ENCODE measurements at places on chromosomes 6 and 20. TPM values are rescaled to one million over a fixed set of nuclear protein-coding genes. Genes with fewer than 3 reads are reported as not detected.

- peak; percentile 57 for DNase-seq
These were observed 8.5 kb upstream of the BEND6 start for GRCh38 chr6:56946368-56946767.

DNA sequence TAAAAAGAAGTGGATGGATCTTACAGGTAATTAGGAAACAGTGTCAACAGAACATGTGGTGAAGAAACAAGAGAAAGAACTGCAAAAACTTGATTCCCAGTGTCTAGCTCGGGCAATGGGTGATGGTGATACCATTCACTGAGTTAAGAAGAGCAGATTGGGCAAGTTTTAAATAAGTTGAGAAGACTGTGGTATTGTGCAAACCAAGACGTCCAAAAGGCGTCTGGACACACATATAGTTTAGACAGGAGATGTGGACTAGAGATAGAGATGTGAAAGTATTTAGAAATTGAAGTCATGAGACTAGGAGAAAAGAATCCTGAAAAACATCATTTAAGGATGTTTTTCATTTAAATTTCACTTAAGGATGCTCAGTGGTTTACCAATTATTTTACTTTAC lies 53.9 kb downstream of the CDK19 start:
- DNase-seq: no peak

GRCh38 chr6:3337521-3338350 lies 79.0 kb downstream of the PSMG4 start:
- DNase-seq: peak; percentile 42

DNA sequence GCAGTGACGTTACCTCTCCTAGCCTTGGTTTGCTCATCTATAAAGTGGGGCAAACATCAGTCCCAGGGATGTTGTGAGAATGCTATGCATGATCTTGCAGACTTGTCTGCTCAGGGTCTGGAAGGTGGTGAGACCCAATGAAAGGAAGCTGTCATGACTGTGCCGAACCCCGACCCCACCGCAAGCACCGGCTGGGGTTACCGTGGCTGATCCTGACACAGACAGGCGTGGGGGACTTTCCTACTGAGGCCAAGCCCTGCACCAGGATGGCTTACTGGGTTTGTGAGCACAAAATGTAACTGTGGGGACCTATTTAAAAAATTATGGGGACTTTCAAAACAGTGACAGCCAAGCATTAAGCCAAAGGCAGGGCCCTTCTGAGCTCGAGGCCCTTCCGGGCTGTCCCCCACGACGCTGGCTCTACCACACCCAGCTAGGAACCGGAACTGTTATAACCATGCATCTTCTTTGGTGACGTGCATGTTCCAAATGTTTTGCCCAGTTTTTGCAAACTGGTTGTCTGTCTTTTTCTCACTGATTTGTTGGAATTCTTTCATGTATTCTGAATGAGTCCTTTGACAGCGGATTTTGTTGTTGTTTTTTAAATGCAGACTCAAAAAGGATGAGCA lies 76.6 kb upstream of the PMEPA1 start:
- DNase-seq: no peak

GRCh38 chr6:96391776-96392360 lies 129.7 kb upstream of the UFL1 start:
- peak; percentile 7 for DNase-seq

DNA sequence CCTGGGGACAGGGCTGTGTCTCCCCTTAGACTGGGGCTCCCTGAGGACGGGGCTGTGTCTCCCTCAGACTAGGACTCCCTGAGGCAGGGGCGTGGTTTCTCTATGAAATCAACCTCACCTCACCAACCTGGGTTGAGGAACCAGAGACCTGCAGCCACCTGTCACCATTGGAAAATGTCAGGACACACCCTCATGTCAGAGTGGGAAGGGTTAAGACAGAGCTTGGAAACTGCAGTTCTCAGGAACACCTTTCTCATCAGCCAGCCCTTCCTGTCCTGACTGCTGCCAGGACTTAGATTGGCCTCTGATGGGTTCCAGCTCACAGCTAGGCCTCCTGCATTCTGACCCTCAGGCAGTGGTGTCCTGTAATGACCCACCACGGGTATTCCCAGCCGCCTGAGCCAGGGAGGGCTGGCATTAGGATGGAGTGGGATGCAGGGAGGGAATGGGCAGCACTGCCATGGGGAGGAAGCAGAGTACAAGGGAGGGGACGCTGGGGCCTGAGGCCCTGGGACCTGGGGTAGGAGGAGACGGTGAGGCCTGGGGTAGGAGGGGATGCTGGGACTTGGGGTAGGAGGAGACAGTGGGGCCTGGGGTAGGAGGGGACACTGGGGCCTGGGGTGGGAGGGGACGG lies 76.3 kb downstream of the MRPL14 start:
- no peak for DNase-seq

- no peak for DNase-seq
These were observed 43.2 kb downstream of the KHDC1L start for GRCh38 chr6:73182021-73182607.

- DNase-seq: no peak
These were observed 68.6 kb upstream of the FOXA2 start for GRCh38 chr20:22652681-22653588.

DNA sequence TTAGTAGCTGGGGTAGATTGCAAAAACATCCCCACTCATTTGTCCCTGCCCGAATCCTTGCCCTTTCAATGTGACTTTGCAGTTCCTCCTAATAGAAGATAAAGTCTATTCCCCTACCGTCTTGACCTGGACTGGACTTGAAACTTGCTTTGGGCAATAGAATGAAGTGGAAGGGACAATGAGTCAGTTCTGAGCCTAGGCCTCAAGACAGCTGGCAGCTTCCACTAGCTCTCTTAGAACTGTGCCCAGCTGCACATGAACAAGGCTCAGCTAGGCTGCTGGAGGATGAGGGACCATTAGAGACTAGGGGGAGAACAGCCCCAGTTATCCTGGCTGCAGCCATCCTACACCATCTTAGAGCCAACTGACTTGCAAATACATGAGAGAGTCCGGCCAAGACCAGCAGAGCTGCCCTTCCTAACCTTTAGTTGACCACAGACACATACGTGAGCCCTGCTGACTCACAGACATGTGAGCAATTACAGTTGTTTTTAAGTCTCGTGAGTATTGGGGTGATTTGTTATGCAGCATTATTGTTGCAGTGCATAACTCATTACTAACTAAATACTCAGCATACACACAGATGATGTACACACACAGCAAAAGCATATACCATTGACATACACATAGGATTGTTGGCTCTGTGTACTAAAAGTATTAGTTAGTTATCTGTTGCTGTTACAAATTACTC lies 105.5 kb downstream of the DHX35 start:
- DNase-seq: peak; percentile 10

- DNase-seq: peak; percentile 26
These were observed 491.0 kb downstream of the NKAIN2 start for GRCh38 chr6:124294574-124295200.

GRCh38 chr20:43948455-43948854 lies 33.8 kb downstream of the TOX2 start:
- no peak for DNase-seq

GRCh38 chr20:57717797-57718196 lies 8.0 kb upstream of the PMEPA1 start:
- DNase-seq: peak; percentile 74

- no peak for DNase-seq
These were observed 39.7 kb upstream of the CLVS2 start for GRCh38 chr6:122956376-122956775.

DNA sequence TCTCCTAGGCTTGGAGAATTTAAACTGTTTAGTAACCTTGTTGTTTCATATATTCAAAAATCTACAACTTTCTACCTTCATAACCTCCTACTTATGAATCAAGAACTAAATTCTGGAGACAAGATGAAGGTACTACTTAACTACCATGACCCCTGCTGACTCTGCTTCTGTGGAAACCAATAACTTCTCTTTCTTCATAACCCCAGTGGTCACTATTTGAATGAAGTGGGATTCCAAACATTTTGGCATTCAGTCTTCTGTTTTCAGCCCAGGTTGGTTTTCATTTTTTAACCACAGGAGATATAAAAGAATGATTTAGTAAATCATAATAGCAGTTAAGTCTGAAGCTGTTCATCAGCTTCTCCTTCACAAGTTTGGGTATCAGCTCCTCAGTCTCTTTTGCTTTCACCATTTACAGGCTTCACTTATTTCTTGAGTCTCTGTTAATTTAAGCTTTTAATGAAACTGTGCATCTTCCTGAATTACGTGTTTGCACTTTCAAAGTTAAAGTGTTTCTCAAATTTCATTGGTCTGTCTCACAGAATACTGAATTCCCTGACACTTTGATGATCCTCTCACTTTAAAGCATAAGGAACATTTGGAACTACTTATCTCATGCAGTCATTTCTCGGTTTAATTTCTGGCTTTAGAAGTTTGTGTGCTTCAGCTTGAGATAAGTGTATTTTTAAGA lies 9.5 kb downstream of the SENP6 start:
- DNase-seq: peak; percentile 44

- DNase-seq: no peak
These were observed 160.4 kb downstream of the PACRG start for GRCh38 chr6:162887981-162888689.

DNA sequence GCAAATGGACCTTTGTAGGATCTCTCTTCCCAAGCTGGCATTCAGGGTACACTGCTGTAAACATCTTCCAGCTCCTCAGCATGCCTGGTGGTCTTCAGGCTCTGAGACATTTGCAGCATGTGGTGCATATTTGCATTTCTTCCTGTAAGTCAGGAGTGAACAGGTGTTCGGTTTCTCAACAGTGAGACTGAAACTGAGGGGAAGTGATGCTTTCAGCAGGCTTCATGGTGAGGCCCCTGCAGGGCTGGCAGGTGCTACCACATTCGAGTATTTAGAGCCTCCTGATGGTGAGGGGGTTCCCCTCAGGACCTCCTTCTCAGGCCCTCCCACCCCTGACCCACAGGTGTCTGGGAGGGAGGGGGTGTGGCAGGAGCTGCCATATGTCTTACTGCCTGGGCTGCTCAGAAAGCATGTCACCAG lies 15.1 kb downstream of the MYBL2 start:
- no peak for DNase-seq

DNA sequence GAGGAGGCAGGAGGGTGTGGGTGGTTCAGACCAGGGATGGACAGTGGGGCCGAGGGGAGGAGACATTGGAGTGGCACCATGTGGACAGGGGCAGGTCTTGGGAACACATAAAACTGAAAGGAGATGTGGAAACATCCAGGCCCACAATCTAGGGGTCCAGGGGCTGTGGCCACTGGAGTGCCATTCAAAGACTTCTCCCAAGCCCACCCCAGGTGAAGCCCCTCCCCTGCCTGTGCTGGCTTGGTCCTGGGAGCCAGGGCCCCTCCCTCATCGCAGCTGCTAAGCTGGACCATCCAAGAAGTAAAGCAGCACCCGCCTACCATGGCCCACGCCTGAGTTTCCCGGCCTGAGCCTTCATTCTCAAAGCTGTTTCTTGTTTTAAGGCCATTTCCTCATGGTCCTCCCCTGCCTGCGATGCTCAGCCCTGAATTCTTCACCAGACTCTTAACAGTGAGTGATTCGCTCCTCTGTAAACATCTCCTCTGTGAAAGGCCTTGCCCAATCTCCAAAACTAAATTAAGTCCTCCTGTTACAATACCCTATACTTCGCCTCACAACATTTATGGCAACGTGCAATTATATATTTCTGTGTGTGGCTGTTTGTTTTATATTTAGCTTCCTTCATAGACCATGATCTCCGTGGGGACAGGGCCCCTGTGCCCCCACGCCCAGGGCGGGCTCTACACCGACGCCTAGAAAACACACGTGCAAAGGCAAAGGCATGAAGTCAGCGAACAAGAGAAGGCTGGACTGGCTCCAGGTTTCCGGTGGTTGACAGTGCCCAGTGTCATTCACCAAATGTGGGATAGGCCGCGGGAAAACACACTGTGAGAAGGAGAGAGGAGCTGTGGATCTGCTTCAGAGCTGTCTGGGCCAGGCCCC lies 267.8 kb downstream of the ERMARD start:
- no peak for DNase-seq

DNA sequence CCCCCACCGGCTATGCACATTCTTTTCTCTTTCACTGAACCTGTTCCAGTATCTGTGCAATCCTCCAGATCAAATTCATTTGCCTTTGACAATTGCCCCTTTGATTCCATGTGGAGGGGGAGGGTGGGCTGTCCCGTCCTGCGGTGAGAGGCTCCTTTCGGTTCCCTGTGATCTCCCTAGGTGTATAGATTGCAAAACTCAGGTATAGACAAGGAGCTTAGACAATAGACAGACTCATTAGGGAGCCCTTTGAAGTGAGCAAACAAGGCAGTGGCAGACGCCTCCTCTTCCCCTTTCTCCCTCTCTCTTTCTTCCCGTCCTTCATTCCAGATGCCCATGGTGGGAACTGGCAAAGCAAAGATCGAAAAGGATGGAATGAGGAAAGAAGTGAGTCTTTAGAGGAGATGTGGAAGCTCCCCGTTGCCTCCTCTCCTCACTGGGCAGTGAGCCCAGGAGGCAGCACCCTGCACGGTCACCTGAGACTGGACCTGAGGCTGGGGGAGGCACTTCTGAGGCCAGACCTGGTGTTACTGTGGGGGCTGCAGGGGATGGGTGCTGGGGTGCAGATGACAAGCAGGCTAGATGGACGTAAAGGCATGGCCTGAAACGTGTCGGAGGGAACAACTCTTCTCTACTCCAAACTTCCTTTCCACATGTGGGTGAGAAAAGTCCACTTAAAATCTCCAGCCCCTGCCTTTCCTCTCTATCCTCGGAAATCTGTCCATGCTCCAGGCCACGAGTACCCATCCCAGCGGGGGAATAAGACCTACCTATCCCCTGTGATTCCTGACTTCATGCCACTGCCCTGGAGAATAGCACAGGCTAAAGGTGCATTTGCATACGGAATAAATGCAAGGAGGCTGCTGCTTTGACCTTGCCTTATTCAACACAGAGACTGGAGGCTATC lies 256.6 kb upstream of the FOXQ1 start:
- no peak for DNase-seq

- DNase-seq: no peak
These were observed 119.9 kb downstream of the TTLL2 start for GRCh38 chr6:167444602-167445346.

DNA sequence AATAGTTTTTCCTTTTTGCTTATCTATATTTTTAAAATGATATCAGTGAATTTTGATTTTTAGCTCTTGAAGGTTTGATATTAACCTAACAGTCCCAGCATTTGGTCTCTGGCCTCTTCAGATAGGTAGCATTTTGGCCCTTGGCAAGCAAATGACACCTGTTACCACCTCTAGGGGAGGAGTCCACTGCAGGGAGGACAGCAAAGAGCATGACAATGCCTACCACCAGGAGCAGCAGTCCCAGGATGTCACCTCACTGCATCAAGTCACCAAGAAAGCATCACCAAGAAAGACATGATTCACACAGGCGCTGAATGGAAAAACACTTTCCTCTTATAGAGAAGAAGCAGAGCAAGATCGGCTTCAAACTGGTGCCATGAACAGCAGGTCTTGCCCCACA lies 224.3 kb downstream of the UBE3D start:
- DNase-seq: no peak

Gene SLC17A9
- 12.4 TPM for total RNA-seq

Gene UQCC2
- 70.2 TPM for total RNA-seq

Gene REV3L
- 18.2 TPM for total RNA-seq

Gene F13A1
- total RNA-seq: 10.1 TPM

Gene ADA
- 68.5 TPM for total RNA-seq

Gene TCP11
- total RNA-seq: not detected

Gene RAB5IF
- 117 TPM for total RNA-seq

Gene PAK5
- 0.19 TPM for total RNA-seq

Gene NHSL1
- 28.7 TPM for total RNA-seq

Gene PTK7
- 728 TPM for total RNA-seq

Gene OR2J3
- not detected for total RNA-seq

Gene GTSF1L
- total RNA-seq: not detected

Gene KCNG1
- total RNA-seq: 45.9 TPM

Gene OPN5
- not detected for total RNA-seq

Gene FERMT1
- 10.9 TPM for total RNA-seq

Gene MRAP2
- 0.20 TPM for total RNA-seq

Gene ERVFRD-1
- not detected for total RNA-seq

Gene SCRT2
- not detected for total RNA-seq

Gene LY86
- total RNA-seq: not detected
